ENCODE measurements at places on chromosomes 2 and 18.

- no peak for DNase-seq
Observed at GRCh38 chr2:9744256-9745004, 98.8 kb upstream of the TAF1B start.

DNA sequence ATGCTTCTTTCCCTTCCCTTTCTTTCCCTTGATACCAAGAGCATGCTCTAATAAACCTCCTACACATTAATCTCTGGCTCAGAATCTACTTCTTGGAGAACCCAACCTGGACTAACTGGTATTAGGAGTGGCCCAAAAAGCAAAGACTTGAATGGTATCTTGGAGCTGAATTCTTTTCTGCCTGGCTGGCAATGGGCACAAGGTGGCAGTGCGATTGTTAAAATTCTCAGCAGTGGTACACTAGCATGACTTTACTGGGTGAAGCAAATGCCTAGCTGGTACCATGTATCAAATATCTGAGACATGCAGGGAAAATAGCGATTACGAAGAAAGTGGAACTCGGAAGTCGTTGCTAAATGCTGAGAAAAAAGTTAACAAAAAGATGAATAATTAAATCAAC, 376.1 kb downstream of the XIRP2 start:
- no peak for DNase-seq

- no peak for DNase-seq
Observed at GRCh38 chr2:40606862-40607261, 155.0 kb upstream of the SLC8A1 start.

DNA sequence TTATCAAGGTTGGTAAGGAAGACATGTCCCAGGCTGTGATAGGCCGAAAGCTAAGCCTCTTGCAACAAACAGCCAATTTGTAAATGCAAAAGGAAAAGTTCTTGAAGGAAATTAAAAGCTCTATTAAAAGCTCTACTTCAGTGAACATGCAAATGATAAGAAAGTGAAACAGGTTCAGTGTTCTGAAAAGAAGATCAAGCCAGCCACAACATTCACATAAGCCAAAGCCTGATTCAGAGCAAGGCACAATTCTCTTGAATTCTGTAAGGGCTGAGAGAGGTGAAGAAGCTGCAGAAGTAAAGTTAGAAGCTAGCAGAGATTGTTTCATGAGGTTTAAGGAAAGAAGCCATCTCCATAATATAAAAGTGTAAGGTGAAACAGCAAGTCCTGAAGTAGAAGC, 1259.5 kb upstream of the PIK3C3 start:
- no peak for DNase-seq

DNA sequence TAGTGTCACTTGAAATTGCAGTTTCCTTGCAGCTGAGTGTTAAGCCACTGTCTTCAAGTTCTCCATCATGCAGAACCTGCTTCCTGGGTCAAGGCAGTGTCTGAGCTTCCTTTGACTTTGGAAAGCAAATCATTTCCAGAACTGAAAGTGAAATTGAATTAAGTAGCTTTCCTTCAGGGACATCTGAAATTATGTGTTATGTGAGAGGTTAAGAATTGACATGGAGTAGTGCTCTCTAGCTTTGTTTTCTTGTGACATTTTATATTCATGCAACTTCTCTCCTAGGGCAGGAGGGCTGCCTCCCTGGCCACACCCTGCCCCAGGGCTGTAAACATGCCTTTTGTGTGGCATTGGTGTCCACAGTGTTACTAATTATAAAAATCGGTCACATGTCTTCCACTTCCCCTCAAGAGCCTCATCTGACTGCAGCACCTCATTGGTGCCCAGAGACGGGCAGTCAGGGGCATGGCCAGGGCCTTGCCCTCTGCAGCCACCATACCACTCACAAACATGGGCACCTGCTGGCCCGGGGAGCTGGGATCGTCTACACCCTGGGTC, 14.4 kb downstream of the RAB12 start:
- DNase-seq = no peak

All from activated naive CD4-positive, alpha-beta T cell treated with Interleukin-2 at 50 U/mL for 16 hours (primary cell).